Activated CD4-positive, alpha-beta T cell treated with anti-CD3 and anti-CD28 coated beads, Interleukin-2, amount 50 U/mL, for 48 hours (primary cell): ENCODE measurements at places on chromosomes 5 and 9.

DNA sequence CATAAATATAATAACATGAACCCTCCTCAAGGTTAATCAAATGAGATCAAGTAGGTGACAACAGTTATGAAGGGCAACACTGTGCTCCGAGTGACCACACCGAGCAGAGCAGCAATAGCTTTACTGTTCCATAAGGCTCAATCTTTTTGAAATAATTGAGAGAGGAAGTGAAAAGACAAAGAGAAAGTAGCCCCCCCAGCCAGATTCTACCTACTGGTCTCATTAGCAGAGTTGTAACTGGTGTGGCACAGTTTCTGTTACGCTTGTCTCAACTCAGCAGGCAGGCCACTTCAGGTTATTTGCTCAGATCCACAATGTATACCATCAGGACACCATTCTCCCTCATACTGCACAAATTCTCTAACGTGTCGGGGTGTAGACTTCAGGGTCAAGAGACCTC, 14.0 kb downstream of the PRUNE2 start:
- no peak for DNase-seq

GRCh38 chr9:134165357-134166315, 1.3 kb upstream of the RNU6ATAC start:
- peak; percentile 48 for DNase-seq

DNA sequence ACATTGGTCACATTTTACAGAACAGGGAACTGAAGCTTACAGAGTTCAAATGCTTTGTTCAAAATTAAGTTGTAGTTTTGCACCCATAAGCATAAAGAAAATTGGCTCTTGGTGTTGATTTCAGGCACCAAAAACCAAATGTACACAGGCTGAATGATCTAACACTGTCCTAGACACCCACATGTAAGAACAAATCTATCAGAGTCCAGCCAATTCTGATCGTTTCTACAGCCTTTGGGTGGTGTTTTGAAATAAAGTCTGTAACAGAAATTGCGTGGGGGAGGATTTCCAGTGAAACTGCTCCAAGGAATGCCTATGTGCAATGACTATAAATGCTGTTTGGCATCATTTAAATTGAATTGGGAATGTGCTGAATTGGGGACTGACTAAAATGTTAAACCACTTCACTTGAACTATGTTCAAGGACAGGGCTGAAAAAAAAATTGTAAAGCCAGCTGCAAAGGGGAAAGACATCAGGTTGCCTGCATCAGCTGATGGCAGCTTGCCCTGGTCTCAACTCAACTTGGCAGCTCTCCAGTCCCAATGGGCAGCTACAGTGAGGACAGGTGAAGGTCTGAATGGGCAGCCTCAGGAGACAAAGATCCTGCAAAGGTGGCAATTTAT, 92.2 kb upstream of the TRPC7 start:
- DNase-seq: no peak

DNA sequence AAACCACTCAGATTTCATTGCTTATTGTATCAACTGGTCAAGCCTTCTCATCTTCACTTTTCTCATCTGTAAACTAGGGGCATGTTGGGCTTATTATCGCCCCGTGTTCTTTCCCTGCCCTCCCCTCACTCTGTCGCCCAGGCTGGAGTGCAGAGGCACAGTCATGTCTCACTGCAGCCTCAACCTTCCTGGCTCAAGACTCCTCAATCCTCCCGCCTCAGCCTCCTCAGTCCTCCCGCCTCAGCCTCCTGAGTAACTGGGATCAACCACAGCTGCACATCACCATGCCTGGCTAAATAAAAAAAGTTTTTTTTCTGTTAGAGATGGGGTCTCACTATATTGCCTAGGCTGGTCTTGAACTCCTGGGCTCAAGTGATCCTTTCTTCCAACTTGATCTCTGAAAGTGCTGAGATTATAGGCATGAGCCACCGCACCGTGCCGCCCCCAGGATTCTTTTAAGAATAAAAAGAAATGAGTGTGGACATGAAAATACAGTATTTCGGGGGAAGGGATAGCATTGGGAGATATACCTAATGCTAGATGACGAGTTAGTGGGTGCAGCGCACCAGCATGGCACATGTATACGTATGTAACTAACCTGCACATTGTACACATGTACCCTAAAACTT, 2.0 kb downstream of the MAML1 start:
- DNase-seq: no peak

- DNase-seq: no peak
Observed at GRCh38 chr9:114033397-114034103, 44.5 kb downstream of the AMBP start.

DNA sequence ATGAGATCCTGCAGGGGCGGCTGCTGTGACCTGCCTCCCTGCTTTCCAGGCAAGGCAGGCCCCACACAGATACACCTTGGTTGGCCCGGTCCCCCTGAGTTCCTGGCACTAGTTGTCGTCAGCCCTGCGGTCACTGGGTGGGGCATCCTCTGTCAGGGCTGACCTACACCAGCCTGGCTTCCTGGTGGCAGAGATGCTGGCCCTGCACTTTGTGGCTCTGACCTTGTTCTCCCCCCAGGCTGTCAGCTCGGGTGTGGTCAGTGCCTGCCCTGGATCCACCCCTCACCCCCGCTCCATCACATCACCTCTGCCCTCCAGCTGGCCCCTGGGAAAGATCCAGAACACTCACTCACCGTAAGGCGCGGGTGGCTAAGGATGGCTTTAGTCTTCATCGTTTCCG, 74.1 kb downstream of the PHF2 start:
- DNase-seq: no peak

DNA sequence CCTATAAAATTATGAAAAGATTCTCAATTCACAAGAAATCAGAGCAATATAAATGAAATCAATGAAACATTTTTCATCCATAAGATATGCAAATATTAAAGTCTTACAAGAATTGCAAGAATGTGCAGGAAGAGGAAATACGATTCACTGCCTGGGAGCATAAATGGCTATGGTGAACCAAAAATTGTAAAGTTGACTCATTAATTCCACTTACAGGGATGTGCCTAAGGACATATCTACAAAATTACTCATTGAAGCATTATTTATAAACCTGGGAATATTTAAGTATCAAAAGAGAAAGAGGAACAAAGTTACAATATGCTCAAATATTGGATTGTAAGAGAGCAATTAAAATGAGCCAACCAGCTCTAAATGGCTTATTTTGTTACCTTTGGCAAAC, 6.9 kb upstream of the NIPSNAP3A start:
- DNase-seq: no peak

- no peak for DNase-seq
Observed at GRCh38 chr5:369151-369868, 47.8 kb downstream of the AHRR start.

DNA sequence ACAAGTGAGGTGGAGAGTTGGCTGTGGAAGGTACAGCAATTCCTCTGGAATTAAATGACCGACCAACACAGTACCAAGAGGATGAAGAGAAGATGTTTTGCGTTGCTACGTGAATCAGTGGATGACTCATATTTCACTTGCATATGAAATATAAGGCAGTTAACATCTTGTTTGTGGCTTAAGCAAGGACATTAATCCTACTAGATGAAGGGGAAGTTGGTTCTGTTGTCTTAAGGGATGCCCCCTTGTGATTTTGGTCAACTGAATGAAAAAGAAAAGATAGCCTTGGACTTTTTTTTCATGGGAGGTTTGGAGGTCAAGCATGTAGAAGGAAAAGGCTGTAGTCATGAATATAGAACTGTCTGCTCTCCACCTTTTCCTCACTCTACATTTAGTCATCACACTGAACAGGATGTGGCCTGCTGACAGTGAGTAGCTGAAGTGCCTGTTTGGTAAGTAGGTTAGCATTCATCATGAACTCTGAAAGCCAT, 33.9 kb downstream of the VLDLR start:
- DNase-seq: peak; percentile 21

GRCh38 chr5:171577042-171577758, 157.8 kb downstream of the FGF18 start:
- DNase-seq: no peak

DNA sequence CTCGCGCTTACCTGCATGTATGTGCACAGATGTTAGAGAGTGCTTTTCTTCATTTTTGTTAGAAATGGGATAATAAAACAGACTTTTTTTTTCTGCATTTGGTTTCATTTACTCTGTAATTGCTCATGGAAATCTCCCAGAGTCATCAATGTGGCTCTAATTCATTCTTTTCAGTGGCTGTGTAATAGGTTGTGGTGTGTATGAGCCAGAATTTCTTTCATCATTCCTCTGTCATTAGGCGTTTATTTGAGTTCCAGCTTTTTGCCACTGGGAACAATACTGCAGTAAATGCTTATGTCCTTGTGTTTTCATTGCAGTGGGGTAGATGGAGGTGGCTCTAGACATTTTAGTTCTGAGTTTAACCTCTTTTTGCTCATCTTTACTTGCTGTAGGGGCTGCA, 118.9 kb downstream of the NXNL2 start:
- no peak for DNase-seq

DNA sequence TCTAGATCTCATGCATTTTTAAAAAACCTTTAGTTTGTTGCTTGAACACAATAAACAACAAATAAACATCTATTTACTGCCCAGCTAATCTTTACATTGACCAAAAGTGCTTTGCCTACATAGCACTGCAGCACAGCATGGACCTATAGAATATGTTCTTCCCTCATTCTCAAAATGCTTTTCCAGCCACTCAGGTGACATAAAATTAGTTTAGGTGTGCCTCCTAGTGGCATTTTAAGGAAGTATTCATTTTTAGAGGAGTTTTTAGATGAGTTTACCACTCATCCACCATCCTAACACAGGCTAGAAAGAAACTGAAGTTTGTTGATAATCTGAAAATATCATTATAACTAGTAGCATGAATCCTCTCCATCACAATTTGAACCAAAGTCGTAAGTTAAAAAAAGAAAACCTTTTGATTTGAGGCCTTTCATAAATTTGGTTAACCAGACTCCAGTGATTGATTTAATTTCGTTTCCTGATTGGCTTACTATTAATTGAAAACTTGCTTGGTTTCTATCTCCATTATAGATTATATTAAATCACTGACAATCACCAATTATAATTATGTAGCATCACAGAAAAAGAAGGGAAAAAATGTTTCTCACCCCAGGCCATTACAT, 12.6 kb downstream of the PLGRKT start:
- DNase-seq: no peak
